T-helper 17 cell (primary cell): ENCODE measurements at places on chromosomes 6 and 20.

GRCh38 chr6:33677143-33677660 is 34.3 kb downstream of the UQCC2 start:
- no peaks in the 10 kb centered on the region for H3K27me3 ChIP-seq
- H3K36me3 ChIP-seq: peaks cover 15% of the 10 kb centered on the region
- H3K27ac ChIP-seq: peak overlapping the region; percentile 39
- no peaks in the 10 kb centered on the region for H3K4me1 ChIP-seq
- H3K4me3 ChIP-seq: no peak overlapping the region

- no peak for DNase-seq
- H3K27ac ChIP-seq: no peak overlapping the region
- no peaks in the 10 kb centered on the region for H3K36me3 ChIP-seq
- peaks cover 2% of the 10 kb centered on the region for H3K4me1 ChIP-seq
- H3K4me3 ChIP-seq: no peak overlapping the region
- no peaks in the 10 kb centered on the region for H3K27me3 ChIP-seq
Measured at GRCh38 chr6:36818756-36819155, 20.5 kb downstream of the CPNE5 start.

- H3K27ac ChIP-seq: peak overlapping the region; percentile 92
- peaks cover 62% of the 10 kb centered on the region for H3K4me1 ChIP-seq
- peak overlapping the region; percentile 93 for H3K4me3 ChIP-seq
- H3K27me3 ChIP-seq: no peaks in the 10 kb centered on the region
- DNase-seq: no peak
Measured at GRCh38 chr6:31661262-31662123, 915 bp upstream of the C6orf47 start.

DNA sequence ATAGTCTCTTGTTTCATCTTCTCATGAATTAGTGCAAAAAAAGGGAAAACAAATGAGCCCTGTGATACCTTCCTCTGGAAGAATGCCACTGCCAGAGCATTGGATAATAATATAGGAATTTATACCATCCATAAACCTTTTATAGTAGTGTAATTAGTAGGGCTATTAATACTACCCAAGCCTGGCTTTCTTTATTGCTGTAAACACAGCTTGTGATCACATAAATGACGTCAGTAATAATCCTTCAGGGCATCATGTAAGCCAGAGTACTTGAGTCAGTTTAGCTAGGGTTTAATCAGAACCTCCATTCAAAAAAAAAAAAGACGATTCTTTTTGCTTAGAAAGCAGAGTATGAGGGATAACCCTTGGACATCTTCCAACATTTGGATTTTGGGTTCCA is 264.8 kb downstream of the SLC35F1 start:
- no peak overlapping the region for H3K4me3 ChIP-seq
- no peak for DNase-seq
- no peaks in the 10 kb centered on the region for H3K4me1 ChIP-seq
- no peak overlapping the region for H3K27ac ChIP-seq
- peaks cover 8% of the 10 kb centered on the region for H3K27me3 ChIP-seq
- H3K36me3 ChIP-seq: no peaks in the 10 kb centered on the region

- H3K36me3 ChIP-seq: no peaks in the 10 kb centered on the region
- H3K4me1 ChIP-seq: no peaks in the 10 kb centered on the region
- H3K27me3 ChIP-seq: no peaks in the 10 kb centered on the region
- H3K4me3 ChIP-seq: no peak overlapping the region
Measured at GRCh38 chr6:124434421-124434820, 527.8 kb upstream of the RNF217 start.

DNA sequence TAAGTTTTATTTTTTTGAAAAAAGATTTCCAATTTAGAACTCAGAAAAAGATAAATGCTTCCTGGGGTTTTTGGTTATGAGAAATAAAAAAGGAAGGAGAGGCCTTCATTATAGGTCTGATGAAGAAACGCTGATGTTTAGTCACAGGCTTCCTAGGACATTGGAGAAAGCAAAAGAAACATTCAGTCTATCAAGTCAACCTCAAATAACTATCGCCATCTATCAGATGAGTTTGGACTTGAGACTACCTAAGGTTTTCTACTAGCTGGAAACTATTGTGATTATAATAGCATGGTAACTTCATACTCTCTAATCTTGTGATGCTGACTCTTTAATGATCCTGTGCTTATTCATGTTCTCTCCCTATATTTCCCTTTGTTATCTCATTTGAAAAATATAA is 171.3 kb downstream of the TPBG start:
- no peak for DNase-seq
- H3K36me3 ChIP-seq: no peaks in the 10 kb centered on the region
- no peaks in the 10 kb centered on the region for H3K4me1 ChIP-seq
- no peak overlapping the region for H3K4me3 ChIP-seq
- H3K27me3 ChIP-seq: peaks cover 7% of the 10 kb centered on the region
- no peak overlapping the region for H3K27ac ChIP-seq

DNA sequence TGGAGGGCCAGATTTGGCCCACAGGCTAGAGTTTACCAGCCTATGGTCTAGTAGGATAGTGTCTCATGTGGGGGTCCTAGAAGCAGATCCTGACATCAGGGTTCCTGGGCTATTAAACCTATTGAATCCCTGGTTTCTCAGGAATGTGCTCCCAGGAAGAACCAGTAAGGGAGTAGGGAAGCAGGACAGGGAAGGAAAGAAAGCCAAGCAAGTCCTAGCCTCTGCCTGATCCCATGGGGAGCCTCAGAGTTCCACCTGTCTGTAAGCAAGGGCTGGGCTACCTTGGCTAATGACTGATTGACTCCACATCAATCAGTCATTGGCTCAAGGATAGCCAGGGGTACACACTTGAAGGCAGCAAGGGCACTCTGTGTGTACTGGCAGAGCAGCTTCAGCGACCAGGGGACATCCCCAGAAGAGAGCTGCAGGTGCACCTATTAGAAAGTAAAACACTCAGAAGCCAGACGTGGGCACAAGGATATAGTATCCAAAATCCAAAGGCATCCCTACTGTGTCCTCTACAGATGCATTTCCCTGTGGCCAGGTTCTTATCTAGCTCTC is 309.5 kb downstream of the TSHZ2 start:
- no peaks in the 10 kb centered on the region for H3K4me1 ChIP-seq
- H3K4me3 ChIP-seq: no peak overlapping the region
- no peak overlapping the region for H3K27ac ChIP-seq
- H3K36me3 ChIP-seq: peaks cover 2% of the 10 kb centered on the region
- no peaks in the 10 kb centered on the region for H3K27me3 ChIP-seq

- H3K4me3 ChIP-seq: no peak overlapping the region
- DNase-seq: no peak
- no peaks in the 10 kb centered on the region for H3K4me1 ChIP-seq
- H3K27ac ChIP-seq: no peak overlapping the region
Measured at GRCh38 chr6:92161953-92162352, 1257.4 kb downstream of the EPHA7 start.

DNA sequence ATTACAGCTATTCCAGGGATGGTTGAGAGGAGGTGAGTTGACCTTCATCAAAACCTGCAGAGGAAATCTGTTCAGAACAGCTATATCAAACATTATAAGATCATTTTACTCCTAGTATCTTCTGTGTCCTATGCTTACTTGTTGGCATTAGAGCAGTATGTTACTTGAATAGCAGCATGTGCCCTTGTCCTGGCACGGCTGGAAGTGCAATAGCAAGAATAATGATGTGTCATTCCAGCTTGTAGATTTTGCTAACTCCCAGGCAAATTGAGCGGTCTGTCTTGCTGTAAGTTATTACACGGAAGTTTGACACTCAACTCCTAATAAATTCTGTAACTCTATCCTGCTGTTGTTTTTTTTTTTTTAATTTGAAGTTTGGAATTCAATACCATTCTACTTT is 385.5 kb downstream of the TENT5A start:
- no peak overlapping the region for H3K4me3 ChIP-seq
- no peak for DNase-seq
- no peaks in the 10 kb centered on the region for H3K4me1 ChIP-seq
- H3K36me3 ChIP-seq: no peaks in the 10 kb centered on the region

- no peaks in the 10 kb centered on the region for H3K27me3 ChIP-seq
- H3K36me3 ChIP-seq: no peaks in the 10 kb centered on the region
- H3K4me1 ChIP-seq: no peaks in the 10 kb centered on the region
- no peak overlapping the region for H3K27ac ChIP-seq
- no peak for DNase-seq
- H3K4me3 ChIP-seq: no peak overlapping the region
Measured at GRCh38 chr20:8568075-8568474, 436.0 kb downstream of the PLCB1 start.

- H3K4me1 ChIP-seq: peaks cover 53% of the 10 kb centered on the region
- no peak overlapping the region for H3K4me3 ChIP-seq
- no peaks in the 10 kb centered on the region for H3K27me3 ChIP-seq
- DNase-seq: no peak
Measured at GRCh38 chr6:108578595-108579327, 18.0 kb downstream of the FOXO3 start.

- H3K4me1 ChIP-seq: no peaks in the 10 kb centered on the region
- no peak overlapping the region for H3K4me3 ChIP-seq
- H3K27me3 ChIP-seq: no peaks in the 10 kb centered on the region
- peaks cover 14% of the 10 kb centered on the region for H3K36me3 ChIP-seq
- no peak overlapping the region for H3K27ac ChIP-seq
Measured at GRCh38 chr6:21075986-21076385, 517.6 kb upstream of the SOX4 start.

DNA sequence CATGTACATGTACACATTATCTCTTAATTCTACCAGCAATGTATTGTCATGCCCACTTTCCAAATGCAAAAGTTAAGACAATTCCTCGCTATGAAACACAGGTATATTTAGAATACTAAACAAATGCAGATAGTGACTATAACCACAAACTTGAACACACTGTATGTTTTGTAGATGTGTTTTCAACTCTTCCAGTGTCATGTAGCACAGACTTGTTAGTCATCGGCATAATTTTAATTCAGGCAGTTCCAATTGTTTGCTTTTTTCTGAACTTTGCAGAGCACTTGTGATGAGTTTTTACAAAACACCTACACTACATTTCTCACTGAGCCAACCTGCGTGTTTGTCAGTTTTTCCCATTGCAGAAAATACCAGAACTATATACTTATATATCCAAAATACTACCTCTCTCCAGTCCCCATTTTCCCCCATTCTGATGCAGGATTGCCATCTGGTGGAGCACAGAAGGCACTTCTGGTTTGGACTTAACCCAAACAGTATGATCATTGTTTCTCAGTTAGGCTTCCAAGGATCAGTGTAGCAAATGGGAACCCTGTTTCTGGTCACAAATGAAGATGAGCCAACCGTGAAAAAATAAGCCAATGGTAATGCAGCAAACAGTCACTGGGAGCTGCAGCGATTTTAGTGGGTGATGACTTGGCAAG is 143.4 kb downstream of the ADGRB3 start:
- H3K27me3 ChIP-seq: no peaks in the 10 kb centered on the region
- H3K4me1 ChIP-seq: no peaks in the 10 kb centered on the region
- H3K27ac ChIP-seq: no peak overlapping the region
- no peaks in the 10 kb centered on the region for H3K36me3 ChIP-seq
- H3K4me3 ChIP-seq: no peak overlapping the region

- H3K4me3 ChIP-seq: peak overlapping the region; percentile 3
- H3K27ac ChIP-seq: peak overlapping the region; percentile 67
- no peaks in the 10 kb centered on the region for H3K36me3 ChIP-seq
- peaks cover 31% of the 10 kb centered on the region for H3K4me1 ChIP-seq
Measured at GRCh38 chr6:36692220-36692619, 5.4 kb upstream of the RAB44 start.

DNA sequence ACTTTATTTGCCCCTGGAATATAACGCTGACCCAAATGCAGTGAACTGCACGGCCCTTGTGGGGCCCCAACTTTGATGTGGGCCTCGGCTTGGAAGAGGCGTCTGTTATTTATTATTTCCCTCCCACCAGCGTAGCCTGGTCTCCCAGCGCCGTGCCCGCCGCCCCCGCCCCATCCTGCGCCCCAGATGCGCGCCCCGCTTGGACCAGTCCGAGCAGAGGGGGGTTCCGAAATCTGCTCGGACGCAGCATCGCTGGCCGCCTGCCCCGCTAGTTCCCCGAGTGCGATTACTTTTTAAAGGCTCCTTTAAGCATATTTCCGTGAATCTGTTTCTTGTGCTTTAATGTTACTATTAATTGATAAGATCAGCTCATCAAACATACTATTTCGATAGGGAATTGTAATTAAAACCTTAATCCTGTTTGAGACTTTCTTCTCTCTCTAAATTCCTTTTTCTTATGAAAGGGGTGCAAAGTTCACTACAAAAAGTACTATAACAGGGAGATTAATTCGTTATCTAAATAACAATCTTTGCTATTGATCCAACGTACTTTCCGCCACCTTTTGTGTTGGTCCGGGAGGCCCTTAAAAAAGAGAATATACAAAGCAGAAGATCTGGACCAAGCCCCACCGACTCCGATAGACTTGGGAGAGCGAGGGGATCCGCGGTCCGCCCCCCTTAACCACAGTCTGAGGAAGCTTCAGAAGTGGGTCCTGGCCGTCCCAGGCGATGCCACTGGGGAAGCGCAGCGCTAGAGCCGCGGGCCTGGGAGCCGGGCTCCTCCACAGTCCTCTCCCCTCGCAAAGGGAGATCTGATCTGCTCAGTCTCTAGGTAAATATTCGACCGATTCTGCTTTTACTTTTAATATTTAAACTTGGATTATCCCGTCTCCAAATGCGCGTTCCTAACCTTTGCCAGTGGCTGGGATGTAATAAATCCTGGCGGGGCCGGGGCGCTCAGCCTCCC is 10.2 kb downstream of the POU3F2 start:
- H3K36me3 ChIP-seq: peaks cover 11% of the 10 kb centered on the region
- H3K4me1 ChIP-seq: peaks cover 25% of the 10 kb centered on the region
- peaks cover 90% of the 10 kb centered on the region for H3K27me3 ChIP-seq
- DNase-seq: no peak
- H3K4me3 ChIP-seq: peak overlapping the region; percentile 59

- no peak overlapping the region for H3K27ac ChIP-seq
- peaks cover 7% of the 10 kb centered on the region for H3K4me1 ChIP-seq
- DNase-seq: no peak
- no peak overlapping the region for H3K4me3 ChIP-seq
- no peaks in the 10 kb centered on the region for H3K27me3 ChIP-seq
- no peaks in the 10 kb centered on the region for H3K36me3 ChIP-seq
Measured at GRCh38 chr6:126300126-126300525, 39.8 kb upstream of the CENPW start.

- no peak for DNase-seq
- no peak overlapping the region for H3K27ac ChIP-seq
- no peaks in the 10 kb centered on the region for H3K4me1 ChIP-seq
- no peaks in the 10 kb centered on the region for H3K36me3 ChIP-seq
- no peak overlapping the region for H3K4me3 ChIP-seq
Measured at GRCh38 chr6:145015739-145016558, 719.4 kb downstream of the EPM2A start.

- H3K36me3 ChIP-seq: no peaks in the 10 kb centered on the region
- no peak overlapping the region for H3K4me3 ChIP-seq
- H3K27me3 ChIP-seq: no peaks in the 10 kb centered on the region
- H3K4me1 ChIP-seq: no peaks in the 10 kb centered on the region
- H3K27ac ChIP-seq: no peak overlapping the region
- no peak for DNase-seq
Measured at GRCh38 chr6:79138146-79138545, 60.1 kb upstream of the PHIP start.

- H3K36me3 ChIP-seq: no peaks in the 10 kb centered on the region
- no peak overlapping the region for H3K4me3 ChIP-seq
- H3K27ac ChIP-seq: peak overlapping the region; percentile 43
- DNase-seq: no peak
- peaks cover 23% of the 10 kb centered on the region for H3K4me1 ChIP-seq
- H3K27me3 ChIP-seq: no peaks in the 10 kb centered on the region
Measured at GRCh38 chr6:143607974-143608373, 69.8 kb upstream of the PHACTR2 start.

GRCh38 chr6:137631323-137631722 is 137.1 kb upstream of the OLIG3 start:
- no peak overlapping the region for H3K4me3 ChIP-seq
- peaks cover 8% of the 10 kb centered on the region for H3K4me1 ChIP-seq
- no peak overlapping the region for H3K27ac ChIP-seq
- DNase-seq: no peak
- H3K36me3 ChIP-seq: no peaks in the 10 kb centered on the region
- peaks cover 42% of the 10 kb centered on the region for H3K27me3 ChIP-seq

- H3K4me3 ChIP-seq: no peak overlapping the region
- peaks cover 28% of the 10 kb centered on the region for H3K36me3 ChIP-seq
- no peak for DNase-seq
- H3K27me3 ChIP-seq: no peaks in the 10 kb centered on the region
- no peak overlapping the region for H3K27ac ChIP-seq
Measured at GRCh38 chr20:20630551-20630950, 81.9 kb downstream of the RALGAPA2 start.
